Erythroblast (primary cell): ENCODE measurements at places on chromosomes 2 and 18.

DNA sequence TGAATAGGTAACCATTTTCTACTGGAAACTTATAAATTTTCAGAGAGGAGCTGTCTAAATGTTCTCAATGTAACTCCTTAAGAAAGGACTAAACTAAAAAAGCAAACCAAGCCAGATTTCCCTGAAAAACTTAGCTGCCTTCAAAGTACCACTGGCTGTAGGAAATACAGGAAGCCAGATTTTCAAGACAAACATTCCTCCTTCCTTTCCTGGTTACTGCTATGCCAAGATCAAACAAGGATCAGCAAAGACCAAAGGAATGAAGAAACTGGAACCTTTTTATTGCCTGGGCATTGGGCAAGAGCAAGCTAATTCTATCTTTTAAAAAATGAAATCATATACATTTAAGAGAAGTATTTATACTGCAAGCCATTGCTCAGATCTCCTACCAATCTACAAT, 212.7 kb downstream of the DYM start:
- DNase-seq = no peak

- peak; percentile 76 for DNase-seq
Observed at GRCh38 chr2:73069855-73070642, 1.5 kb downstream of the SFXN5 start.

DNA sequence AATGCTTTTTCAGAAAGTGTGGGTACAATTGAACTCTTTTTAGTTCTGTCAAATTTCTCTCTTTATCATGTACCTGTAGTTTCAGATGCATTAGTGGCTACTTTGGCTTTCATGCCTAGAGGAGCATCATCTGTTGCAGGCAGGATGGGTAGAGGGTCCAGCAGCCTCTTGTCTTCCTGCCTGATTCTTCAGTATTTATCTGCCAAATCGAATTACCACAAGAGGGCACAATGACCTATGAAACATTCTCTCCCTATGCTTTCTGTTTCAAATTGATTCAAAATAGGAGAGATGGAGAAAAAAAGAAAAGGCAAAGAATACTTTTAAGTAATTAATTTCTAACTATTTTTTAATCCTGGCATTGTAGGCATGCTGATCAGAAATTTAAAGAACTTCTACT, 477.2 kb downstream of the TRIB2 start:
- DNase-seq = peak; percentile 5

- peak; percentile 65 for DNase-seq
Observed at GRCh38 chr2:119264781-119265692, 41.4 kb downstream of the STEAP3 start.

- DNase-seq = no peak
Observed at GRCh38 chr2:147356157-147356556, 488.7 kb upstream of the ACVR2A start.

DNA sequence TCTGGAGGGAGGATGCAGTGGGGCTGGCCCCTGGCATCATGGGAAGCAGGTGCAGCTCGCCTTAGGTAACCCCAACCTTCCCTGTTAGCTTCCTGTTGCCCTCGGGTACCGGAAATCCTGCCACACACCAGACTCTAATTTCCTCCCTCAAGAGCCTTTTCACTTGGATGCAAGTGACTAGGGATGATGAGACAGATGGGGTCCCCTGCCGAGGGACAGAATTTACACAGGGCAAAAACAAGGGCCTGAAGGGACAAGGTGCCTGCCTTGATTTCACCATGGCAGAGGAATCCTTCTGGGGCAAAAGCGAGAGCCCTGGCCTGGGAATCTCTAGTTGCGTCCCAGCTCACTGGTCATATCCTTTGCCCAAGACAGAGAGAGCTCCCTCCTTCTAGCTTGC, 263.1 kb downstream of the LOXHD1 start:
- DNase-seq = no peak

DNA sequence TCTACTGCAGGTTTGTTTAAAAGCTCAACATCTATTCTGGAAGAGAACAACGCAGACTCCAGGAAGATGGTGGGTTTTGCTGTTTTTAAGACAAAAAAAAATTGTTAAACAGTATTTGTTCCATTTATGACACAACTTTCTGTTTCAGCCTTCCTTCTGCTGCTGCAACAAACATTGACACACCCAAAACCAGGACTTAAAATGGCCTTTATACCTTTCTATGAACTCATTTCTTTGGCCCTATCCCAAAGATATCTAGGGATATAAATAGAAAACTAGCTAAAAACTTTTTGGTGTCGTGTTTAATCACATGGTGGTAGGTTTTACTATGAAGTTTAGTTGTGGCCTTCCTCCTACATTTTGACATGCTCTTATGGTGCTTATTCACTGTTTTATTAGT, 964 bp upstream of the GALNT3 start:
- DNase-seq = no peak

GRCh38 chr2:179898873-179899272, 37.5 kb upstream of the ZNF385B start:
- DNase-seq = peak; percentile 73

- DNase-seq = no peak
Observed at GRCh38 chr2:67322353-67323001, 74.7 kb upstream of the ETAA1 start.

DNA sequence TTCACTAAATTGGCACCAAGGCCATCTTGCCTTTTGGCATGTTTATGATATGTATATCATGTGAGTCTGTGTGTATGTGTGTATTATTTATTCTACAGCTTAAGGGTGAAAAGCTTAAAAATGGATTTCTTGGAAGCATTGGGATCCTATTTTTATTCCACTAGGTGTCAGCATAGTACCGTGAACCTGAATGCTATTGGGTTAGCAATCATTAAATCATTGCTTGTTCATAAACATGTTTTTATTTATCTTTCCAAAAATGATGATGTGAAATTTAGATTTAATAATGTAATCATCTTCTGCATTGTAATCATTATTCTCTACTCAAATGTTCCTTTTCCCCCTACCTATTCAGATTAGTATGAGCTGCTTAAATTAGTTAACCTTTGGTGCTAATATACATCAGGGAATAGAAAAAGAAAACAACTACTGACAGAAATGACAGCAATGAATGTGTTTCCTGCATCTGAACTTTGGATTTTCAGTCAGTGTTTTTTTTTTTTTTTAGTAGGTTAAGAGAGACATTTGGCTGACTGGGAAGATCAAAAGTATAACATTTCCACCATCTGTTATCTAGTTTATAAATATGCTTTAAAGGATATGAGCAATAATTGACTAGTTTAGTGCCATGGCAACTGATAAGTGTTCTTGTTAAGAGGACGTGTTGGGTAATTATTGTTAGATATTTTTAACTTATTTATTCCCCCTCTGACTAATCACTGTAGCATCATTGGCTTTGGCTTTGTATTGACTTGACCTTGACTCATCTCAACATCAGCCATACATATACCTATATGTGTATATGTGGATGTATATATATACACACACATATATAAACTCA, 14.1 kb upstream of the ZSWIM2 start:
- peak; percentile 16 for DNase-seq

DNA sequence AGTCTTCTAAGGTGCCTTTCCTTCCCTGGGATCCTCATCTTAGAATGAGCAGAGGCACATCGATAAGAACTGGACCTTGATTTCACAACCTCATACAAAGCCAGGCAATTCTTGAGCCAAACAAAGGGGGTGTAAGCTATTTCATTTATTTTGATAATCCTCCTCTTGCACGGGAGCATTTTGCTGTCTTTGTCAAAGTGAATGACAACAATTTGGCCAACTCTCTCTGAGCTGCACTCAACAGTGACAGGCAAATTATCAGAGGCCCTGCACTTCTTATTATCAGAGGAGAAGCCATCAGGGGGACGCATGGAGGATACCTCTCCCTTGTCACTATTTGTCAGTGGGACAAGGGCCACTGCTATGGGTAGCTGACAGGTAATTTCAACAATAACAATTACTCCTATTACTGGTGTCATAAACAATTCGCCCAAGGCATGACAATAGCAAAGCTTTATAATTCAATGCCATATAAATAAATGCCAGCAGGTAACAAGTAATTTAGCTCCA, 260.4 kb downstream of the MEIS1 start:
- no peak for DNase-seq

GRCh38 chr2:20542746-20543468, 96.0 kb downstream of the RHOB start:
- no peak for DNase-seq

DNA sequence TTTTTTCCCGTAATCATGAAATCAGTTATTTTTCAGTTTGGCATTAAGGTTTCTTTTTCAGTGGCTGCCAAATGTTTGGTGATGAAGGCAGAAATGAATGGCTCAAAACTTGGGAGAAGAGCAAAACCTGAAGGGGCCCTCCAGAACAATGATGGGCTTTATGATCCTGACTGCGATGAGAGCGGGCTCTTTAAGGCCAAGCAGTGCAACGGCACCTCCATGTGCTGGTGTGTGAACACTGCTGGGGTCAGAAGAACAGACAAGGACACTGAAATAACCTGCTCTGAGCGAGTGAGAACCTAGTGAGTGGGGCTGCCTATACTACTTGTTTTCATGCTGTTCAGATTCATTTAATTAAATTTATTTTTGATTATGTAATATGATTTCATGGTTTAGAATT, 29.2 kb upstream of the MSH2 start:
- peak; percentile 39 for DNase-seq

DNA sequence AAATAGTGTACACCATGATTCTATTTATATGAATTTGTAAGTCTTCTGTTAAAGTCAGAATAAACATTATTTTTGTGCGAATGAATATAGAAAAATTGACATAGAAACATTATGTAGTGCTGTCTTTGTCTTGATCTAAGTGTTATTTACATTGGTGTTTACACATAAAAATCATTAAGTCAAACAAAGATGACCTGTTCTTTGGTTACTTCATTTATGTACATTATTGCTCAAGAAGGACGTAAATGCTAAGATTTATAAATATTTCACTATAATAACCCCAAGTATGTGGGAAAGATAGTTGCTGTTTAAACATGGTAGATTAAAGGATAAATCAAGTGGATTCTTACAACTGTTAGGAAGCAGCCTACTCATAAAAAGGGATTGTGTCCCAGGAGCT, 536.8 kb upstream of the DSEL start:
- no peak for DNase-seq

GRCh38 chr2:1837458-1837857, 93.1 kb upstream of the PXDN start:
- no peak for DNase-seq

DNA sequence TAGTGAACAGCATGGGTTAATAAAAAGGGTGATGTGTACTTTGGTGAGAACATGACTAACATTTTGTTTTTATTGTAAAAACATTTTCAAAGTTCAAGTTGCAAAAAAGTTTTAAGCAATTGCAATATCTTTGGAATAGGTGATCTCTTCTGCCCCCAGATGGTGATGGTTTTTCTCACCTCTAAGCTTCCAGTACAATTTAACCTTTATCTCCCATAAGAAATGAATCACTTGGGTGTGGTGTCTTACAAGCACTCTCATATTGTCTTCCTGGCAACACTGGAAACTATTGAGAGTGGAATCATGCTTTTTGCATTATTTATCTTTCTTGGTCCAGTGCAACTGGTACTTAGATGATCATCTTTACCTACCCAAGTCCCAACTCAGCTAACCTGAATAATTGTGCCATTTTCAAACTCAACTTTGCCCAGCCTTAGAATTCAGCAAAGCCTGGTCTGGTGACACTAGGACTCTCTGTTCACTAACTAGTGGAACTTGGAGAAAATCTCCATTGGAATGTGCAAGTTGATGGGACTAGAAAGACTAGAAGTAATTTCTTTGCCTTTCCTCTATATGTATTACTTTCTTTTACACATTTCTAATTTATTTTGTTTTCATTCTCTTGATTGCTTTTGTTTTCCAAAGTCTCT, 964.7 kb upstream of the ZEB2 start:
- DNase-seq = peak; percentile 4

GRCh38 chr2:171688129-171688465, 828 bp downstream of the DYNC1I2 start:
- DNase-seq = no peak

GRCh38 chr18:79182047-79182713, 113.0 kb downstream of the ATP9B start:
- no peak for DNase-seq

DNA sequence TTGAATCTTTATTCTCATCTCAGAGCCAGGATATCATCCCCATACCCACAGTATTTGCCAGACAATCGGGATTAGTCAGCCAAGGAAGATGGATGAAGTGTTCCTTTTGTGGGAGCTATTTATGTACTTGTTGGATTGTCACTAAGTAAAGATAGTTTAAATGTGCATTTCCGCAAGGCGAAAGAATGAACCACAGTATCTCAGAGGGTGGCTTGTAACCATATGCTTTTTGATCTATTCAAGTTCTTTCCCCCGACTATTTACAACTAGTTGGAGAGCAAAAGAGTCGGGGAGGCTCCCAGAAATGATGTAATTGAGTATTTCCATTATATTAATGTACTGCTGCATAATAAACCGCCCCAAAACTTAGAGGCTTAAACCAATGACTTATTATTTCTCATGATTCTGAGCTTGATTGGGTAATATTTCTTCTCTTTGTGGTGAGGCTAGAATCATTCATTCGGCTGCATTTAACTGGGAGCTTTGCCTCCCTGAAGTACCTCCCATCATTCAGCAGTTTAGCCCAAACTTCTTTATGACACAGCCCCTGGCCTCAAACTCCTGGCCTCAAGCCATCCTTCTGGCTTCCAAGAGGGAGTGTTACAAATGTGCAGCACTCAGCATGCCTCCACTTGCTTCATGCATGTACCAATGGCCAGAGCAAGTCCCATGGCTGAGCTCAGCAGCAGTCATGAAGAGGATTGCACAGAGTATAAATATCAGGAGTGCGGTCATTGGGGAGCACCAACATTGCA, 423.7 kb downstream of the METTL4 start:
- no peak for DNase-seq
